ENCODE measurements at places on chromosomes 3 and 15. TPM values are rescaled to one million over a fixed set of nuclear protein-coding genes. Genes with fewer than 3 reads are reported as not detected.

The NLGN1 gene
- total RNA-seq = 61.0 TPM

The KLHL6 gene
- total RNA-seq = 0.49 TPM

The VILL gene
- 9.1 TPM for total RNA-seq

The ITGB5 gene
- total RNA-seq = 22.9 TPM

The UBA7 gene
- 3.0 TPM for total RNA-seq

The CISH gene
- 0.74 TPM for total RNA-seq

The CYP8B1 gene
- not detected for total RNA-seq

The SLC28A1 gene
- total RNA-seq = not detected

The ERC2 gene
- 58.3 TPM for total RNA-seq

The CD96 gene
- 0.25 TPM for total RNA-seq

The CYP11A1 gene
- total RNA-seq = not detected

The CDCP1 gene
- 0.98 TPM for total RNA-seq

The CELF6 gene
- 10.3 TPM for total RNA-seq
